Fibroblast of skin of right biceps (primary cell): ENCODE measurements at places on chromosomes 4 and X.

DNA sequence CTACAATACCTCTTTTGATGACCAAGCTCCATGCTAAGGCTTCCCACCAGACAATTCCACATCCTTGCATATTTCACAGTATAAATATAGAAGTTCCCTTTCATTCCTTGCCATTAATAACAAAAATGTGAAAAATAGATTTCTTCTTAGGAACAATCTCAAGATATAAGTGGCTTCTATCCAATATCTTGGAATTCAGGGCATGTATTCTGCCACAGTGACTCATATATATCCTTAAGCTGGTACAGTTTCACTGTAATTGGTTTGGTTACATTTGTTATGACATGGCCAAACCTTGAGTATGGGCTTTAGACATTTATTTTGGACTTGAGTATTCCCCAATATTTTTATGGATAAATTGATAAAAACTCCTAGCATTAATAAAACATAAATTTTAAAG is 181.7 kb upstream of the DDX53 start:
- no peak for DNase-seq

DNA sequence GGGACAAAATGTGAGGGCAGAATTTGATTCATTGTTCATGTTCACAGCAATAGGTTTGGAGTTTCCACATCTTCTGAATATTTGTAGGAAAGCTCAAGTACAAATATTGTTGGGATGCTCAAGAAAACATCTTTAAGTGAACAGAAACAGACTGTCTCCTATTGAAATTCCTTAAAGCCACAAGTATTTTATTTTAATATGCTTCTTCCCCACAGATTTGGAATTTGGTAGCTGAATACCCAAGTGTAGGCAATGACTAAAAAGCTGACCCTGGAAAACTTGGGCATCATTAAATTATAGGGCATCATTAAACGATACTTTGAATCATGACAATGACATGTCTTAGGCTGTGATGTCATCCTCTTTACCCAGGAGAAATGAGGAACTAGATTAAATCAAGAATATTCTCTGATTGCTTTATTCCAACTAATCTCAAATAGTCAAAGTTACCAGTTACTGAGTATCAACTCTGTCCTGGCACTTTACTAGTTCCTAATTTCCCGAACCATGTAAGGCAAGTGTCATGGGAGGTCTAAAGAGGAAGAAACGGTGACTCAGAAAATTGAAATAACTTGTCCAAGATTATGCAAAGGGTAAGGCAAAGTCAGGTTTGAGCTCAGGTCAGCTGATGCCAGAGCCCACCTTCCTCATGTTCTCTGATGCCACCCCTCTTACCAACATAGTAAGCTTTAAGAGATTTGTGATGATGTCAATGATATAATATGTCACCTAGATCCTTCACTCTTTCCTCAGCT is 223.1 kb upstream of the LEF1 start:
- peak; percentile 23 for DNase-seq

GRCh38 chrX:29231800-29232199 is 644.6 kb downstream of the IL1RAPL1 start:
- DNase-seq, result no peak

GRCh38 chr4:47075262-47075661 is 43.9 kb downstream of the GABRB1 start:
- DNase-seq, result peak; percentile 36

DNA sequence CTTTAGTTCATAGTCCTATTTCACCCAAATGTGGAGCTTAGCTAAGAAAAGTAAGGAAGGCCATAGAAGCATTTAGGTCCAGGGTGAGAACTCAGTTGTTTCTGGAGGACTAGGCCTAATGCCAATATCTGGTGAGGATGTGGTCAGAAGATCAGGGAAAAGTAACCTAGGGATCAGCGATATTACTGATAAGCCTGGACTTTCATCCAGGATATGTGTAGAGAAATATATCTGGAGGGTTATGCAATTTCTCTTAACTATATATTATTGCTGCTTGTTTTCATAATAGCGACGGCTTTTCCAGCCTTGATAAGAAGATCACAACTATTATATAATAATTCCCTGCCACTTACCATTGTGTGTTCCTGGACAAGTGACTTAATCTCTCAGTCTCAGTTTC is 81.1 kb downstream of the FRAS1 start:
- no peak for DNase-seq

GRCh38 chr4:160956875-160957274 is 1206.9 kb downstream of the FSTL5 start:
- no peak for DNase-seq

DNA sequence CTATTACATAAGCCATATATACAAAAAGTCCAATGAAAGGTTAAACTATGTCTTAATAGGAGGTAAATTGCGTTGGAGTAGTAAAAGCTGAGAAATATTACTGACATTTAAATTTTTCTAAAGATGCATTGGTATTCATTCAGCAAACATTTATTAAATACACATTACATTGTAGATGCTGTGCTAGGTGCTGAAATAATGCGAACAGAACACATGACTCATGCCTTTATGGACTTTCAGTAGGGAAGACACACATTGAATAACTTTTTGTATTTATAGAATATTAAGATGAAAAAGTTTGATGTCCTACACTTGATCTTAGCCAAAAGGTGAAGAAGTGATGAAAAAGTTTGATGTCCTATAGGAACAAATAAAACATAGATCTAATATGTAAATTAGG is 871.1 kb upstream of the SLIT2 start:
- DNase-seq, result peak; percentile 41

DNA sequence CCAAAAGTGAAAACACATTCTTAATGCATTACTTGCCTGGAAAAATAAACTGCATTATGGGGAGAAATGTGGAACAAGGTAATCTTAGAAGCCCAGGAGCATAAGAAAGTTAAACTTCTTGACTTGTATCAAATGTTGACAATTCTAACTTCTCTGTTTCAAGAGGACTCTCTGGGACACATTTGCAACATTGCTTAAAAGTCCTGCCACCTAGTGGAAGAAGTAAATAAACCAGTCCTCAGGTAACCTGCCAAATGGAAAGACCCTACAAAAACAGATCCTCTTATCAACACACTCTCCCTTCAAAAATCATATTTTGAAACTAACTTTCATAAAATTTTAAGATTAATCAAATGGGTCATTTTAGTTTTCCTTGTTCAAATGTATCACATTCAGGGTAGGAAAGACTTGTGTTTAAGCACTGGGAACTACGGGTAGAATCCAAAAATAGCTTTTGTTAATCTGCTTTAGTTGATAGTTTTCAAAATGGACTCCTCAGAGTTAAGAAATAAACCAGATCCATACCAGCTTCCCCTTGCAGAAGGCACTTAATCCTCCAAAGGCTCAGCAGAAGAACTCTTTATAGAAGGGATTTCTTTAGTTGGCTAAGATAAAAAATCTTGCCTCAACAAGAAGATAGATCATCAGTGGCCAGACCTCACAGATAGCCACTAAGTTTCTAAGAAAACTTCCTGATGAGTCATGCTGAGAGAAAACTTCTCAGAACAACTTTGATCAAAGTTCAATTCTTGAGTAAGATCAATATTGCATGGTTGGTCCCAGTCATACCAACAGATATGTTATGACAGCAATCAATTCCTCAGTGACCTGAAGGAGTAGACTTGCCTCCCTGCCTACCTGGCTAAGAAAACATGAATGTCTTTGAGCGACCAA is 141.7 kb downstream of the HHIP start:
- peak; percentile 43 for DNase-seq

DNA sequence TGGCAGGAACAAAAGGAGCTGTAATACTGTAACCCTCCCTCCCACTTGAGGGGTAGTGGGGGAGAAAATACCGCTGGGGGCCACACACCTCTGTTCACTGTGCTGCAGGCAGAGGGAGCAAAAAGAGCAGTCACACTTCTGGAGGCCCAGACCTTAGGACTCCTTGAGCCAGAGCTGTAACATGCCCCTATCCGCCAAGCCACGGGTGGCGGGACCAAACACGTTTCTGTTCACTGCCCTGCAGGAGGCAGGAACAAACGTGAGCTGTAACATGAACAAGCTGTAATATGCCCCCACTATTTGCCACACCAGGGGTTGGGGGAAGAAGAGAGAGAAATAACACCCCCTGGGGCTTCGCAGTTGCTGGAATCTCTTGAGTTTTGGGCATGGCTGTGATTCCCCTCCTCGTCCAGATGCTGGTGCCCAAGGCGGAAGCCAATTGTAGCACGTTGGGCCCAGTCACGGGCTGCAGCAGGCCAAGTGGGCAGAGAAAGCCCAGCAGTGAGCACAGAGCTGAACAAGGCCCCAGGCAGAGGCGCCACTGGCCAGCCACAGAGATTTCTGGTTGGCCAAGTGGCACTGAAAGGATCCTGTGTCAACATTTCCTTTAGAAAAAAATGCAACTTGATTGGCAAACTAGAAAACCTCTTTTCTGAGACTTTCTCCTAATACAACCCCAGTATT is 509.7 kb downstream of the INPP4B start:
- DNase-seq, result no peak

- DNase-seq, result no peak
Measured at GRCh38 chr4:96375367-96375766, 535.5 kb downstream of the PDHA2 start.

DNA sequence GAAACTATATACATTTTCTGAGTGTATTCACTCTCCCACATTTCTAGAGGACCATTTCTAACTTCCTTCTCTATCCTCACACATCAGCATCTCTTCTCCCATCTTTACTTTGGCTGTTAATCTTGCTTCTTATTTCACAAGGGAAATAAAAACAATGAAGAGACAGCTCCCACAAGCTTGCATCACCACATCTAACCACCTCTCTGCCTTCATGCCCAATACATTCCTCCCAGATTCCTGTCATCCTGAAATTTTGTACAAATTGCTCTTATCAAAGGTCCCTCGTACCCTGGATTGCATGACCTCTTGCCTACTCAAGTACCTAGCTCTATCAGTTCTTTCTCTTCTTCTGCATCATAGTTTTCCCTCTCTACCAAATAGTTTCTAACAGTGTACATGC is 215.2 kb downstream of the ANTXR2 start:
- no peak for DNase-seq

- peak; percentile 23 for DNase-seq
Measured at GRCh38 chr4:140187316-140187695, 33.3 kb upstream of the MAML3 start.

- no peak for DNase-seq
Measured at GRCh38 chr4:752196-752861, 46.7 kb downstream of the PCGF3 start.

DNA sequence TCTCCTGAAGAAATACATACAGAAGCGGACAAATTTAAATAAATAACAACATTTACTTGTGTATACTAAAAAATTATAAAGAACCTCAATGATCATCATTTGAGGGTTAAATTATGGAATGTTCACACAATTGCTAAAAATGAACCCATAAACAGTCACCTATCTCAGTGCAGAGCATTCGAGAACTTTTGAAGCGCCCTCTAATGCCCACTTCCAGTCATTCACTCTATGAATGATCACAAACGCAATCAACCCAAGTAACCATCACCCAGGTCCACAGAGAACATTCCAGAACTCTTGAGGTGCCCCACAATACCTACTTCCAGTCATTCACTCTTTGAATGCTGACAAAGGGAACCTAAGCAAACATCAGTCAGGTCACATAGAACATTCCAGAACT is 103.5 kb upstream of the PLAC1 start:
- DNase-seq, result peak; percentile 18

DNA sequence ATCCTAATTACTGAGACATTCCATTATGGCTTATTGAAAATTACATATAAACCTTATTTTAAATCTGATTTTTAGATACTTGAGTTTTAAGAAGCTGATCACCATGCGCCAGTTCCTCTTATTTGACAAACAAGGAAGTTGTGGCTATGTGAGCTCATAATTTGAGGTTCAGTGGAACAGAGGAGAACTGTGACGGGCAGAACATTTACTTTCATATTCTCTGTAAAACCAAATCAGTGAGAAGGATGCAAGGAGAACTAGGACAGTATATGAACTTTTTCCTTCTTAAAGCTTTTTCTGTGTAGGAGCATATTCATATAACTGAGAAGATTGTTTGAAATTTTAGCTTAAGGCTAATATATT is 25.3 kb downstream of the STIM2 start:
- no peak for DNase-seq

GRCh38 chr4:71559957-71560571 is 221.2 kb downstream of the SLC4A4 start:
- peak; percentile 64 for DNase-seq

GRCh38 chr4:36374836-36375511 is 93.6 kb downstream of the DTHD1 start:
- no peak for DNase-seq

DNA sequence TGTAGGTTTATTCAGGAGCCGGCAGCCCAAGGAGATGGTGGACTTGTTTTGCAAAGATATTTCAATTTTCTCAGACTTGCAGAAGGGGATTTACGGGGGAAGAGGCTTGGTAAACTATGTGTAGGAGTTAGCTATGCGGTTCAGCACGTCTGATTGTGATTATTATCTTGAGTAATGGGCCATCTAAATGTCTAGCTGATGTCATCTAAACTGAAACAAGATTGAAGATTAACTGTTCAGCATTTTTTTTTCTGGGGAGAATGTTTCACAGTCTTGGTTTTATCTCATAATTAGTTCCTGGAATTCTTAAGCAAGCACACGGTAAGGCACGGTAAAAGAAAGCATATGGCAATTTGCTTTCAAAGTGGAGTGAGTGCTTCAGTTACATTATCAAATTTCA is 207.3 kb upstream of the CXorf51B start:
- no peak for DNase-seq

DNA sequence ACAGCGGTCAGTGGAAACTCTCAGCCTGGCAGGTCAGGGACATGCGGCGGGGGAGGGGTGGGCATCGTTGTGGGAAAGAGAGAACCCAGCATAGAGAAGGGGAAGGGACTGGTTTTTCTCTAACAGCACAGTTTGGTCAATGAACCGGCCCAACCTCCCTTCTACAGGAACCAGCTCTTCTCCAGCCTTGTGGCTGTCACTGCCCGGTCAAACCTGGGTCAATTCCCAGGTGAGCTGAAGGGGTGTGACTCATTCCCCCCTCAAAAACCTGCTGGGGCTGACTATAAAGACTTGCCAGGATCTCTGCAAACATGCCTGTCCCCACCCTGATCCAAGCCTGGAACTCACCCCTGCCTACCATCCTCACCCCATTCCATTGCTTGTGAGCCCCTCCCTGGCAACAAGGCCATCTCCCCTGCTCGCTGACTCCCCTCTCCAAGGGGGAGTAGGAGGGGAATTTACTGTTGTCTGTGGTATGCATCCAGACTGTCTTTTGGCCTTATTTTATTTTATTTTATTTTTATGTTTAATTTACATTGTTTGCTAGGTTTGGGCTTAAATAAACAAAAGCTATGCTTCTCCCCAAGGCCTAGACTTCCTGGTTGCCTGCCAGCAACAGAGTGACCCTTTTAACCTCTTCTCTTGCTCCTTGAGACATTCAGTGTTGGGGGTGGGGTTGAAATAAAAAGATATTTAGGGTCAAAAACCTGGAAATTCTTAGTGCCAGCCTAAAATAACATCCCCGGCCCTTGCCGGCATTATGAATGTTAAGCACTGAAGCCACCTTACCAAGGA is 49.6 kb downstream of the TSC22D3 start:
- DNase-seq, result no peak

DNA sequence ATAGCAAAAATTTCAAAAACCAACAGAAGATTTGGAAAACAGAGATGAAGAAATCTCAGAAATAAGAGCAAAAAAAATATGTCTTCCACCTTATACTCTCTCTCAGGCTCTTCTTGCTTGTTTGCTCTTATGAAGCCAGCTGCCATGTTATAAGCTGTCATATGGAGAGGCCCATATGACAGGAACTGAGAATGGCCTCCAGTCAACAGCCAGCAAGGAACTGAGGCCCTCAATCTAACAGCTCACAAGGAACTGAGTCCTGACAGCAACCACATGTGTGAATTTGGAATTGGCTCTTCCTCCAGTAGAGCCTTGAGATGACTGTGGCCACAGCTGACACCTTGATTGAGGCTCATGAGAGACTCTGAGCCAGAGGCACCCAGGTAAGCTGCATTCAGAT is 51.3 kb upstream of the MAOA start:
- no peak for DNase-seq

- DNase-seq, result no peak
Measured at GRCh38 chrX:42821803-42822443, 44.0 kb upstream of the PPP1R2C start.
